ENCODE measurements at places on chromosomes 6 and 20.
A peak's percentile ranks its signal among the peaks of the same experiment; 100 is the strongest.

- DNase-seq = no peak
These were observed 4.0 kb upstream of the PCK1 start for GRCh38 chr20:57556980-57557274.

- DNase-seq = no peak
These were observed 15.3 kb downstream of the PCIF1 start for GRCh38 chr20:45949542-45950329.

DNA sequence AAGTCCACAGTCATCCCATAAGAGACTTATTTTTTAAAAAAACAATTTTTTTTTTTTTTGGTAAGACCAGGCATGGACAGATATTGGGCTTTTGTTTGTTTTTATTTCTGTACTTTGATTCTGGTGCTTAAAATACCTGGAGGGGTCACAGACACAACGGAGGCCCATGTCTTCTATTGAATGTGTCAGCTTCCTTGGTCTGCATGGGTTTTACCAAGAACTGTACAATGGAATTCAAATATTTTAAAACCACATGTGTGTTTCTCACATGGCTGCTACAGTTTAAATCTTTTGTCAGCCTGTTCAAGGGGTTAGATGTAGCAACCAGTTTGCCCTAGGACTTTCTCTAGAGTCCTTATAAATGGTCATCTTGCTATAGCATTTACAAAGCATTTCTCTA is 139.8 kb downstream of the SOX4 start:
- DNase-seq = no peak

- no peak for DNase-seq
These were observed 25.1 kb downstream of the KCNQ2 start for GRCh38 chr20:63447320-63447719.

DNA sequence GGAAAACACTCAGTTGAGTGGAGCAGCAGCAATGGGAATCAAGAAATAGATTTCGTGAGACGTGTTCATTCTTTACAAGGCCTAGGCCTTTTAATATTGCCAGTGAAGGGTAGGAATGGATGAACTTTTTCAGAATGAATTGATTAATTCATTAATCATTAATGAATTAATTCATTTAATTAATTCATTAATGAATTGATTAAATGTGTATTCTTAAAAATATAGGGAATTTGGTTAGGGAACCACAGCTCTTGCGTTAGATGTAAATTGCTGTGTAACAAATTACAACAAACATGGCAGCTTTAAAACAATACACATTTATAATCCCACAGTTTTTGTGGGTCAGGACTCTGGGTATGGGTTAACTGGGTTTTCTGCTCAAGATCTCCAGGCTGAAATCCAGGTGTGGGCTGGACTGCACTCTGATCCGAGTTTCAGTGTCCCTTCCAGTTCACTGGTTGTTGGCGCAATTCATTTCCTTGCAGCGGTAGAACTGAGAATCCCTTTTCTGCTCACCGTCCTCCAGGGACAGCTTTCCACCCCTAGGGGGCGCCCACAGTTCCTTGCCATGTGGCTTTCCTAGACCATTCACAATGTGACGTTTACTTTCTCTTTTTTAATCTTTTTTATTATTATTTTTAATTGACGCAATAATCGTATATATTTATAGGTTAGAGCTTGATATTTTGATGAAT is 32.8 kb upstream of the BCAS1 start:
- peak; percentile 52 for DNase-seq

DNA sequence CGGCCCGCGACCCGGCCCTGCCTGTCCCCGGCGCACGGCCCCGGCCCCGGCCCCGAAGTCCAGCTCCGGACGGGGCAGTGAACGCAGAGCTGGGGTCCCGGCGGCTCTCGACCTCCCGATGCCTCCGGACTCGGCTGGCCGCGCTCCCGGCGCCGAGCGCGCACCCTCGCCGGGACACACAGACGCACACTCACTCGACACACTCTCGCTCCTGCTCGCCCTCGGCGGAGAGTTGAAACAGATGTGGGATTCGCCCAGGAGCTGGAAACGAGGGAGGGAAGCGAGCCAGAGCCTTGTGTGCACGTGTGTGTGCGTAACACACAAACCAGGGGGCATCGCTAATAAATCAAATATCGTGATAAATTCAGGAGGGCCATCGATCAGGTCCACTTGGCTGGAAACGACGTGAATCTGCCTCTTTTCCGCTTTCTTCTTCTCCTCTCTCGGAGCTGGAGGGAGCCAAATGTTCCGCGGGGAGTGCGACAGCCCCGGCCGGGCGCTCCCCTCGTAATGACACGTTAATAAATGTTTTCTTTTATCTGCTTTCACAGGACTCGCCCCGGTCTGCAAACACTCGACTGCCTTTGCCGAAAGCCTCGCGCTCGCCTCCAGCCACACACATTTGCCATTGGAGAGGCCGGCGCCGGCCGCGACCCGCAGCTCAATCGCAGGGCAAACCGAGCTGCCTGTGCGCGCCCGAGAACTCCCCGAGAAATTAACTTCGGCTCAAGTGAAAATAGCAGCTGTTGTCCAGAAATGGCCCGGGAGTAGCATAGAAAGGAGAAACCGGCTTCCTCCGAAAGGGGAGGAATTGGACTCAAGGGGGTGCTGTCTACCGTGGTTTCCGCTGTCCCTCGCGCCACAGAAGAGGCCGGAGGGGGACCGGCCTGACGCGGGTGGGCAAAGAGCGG is 828 bp upstream of the SULF2 start:
- DNase-seq = no peak
